ENCODE measurements at places on chromosomes 4 and X.
A peak's percentile ranks its signal among the peaks of the same experiment; 100 is the strongest.

DNA sequence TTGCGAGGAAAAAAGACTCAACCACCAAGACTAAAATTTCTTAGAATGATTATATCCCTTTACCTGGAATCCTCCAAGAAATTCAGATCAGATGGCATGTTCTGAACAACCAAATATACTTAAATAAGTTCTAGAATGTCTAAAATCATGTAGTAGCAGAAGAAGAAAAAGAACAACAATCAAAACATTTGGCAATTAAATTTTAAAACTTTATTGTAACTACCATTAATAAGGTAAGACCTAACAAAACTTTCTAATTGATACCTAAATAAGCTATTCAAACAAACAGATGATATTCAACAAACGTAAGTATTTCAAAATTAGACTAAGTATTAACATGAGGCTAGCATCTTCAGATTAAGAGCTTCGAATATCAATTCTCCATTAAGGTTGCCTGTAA is 4.3 kb downstream of the THOC2 start:
- H3K27ac ChIP-seq: no peak overlapping the region
- no peaks in the 10 kb centered on the region for H3K4me1 ChIP-seq
- H3K27me3 ChIP-seq: no peaks in the 10 kb centered on the region
- no peak overlapping the region for H3K4me3 ChIP-seq
- DNase-seq: no peak

DNA sequence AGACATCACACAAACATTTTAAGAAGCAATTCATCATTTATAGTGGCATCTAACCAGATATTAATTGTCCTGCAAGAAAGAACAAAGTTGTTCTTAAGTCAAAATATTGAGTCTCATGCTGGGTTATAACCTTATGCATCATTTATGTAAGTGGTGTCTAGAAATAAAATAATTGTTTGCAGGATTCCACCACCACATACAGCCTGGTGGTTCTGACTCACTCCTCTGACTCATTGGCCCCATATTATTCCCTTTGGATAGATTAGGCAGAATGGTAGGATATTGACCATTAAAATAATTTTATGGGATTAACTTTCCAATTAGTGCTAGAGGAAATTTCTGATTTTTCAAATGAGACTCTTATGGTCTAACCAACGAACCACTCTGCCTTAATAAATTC is 384.5 kb downstream of the GRXCR1 start:
- no peaks in the 10 kb centered on the region for H3K27me3 ChIP-seq
- H3K27ac ChIP-seq: no peak overlapping the region
- DNase-seq: no peak
- H3K36me3 ChIP-seq: no peaks in the 10 kb centered on the region
- H3K4me1 ChIP-seq: no peaks in the 10 kb centered on the region

- H3K4me1 ChIP-seq: no peaks in the 10 kb centered on the region
- H3K27me3 ChIP-seq: no peaks in the 10 kb centered on the region
- no peak for DNase-seq
- no peaks in the 10 kb centered on the region for H3K36me3 ChIP-seq
- H3K27ac ChIP-seq: no peak overlapping the region
Observed at GRCh38 chr4:111535792-111536191, 609.5 kb upstream of the FAM241A start.

DNA sequence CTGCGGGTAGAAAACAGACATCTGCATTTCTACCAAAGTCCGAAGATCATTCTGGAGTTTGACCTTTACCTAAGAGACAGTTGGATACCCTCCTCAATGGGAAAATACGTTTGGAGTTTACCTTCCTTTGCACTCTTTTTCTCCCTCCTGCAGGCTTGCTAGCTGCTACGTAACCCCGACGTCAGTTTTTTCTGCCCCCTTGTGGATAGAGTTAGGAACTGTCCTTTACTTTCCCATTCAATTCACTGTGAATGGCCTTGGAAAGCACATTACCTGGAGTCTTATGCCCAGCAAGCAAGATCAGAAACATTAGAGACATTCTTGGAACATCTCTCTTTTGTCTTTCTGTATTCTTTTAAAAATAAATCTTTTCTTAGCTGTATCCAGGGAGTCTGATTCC is 250.7 kb downstream of the NAP1L3 start:
- no peaks in the 10 kb centered on the region for H3K27me3 ChIP-seq
- DNase-seq: no peak
- no peak overlapping the region for H3K4me3 ChIP-seq
- H3K4me1 ChIP-seq: peaks cover 2% of the 10 kb centered on the region
- H3K27ac ChIP-seq: no peak overlapping the region

DNA sequence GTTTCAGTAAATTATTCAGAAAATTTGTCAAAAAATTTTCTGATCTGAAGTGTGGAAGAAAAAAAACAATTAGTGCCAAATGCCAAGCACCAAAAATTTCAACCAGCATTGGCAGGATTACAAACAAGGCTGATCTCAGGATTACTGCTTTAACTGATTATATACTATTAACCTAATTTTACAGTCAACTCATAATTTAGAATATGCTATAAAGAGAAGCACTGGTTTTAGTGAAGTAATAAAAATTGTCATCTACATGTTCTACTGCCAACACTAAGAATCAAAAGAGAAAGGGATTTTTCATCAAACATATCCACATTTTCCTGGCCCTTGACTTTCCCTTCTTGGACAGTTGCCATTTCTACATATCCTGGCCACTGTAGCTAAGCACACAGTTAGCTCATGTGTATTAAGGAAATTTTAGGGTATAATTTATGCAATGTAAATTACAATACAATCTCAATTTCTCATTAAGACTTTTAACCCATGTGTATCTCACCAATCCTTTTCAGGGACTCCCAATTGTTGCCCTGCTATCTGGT is 33.8 kb downstream of the THOC2 start:
- no peak overlapping the region for H3K4me3 ChIP-seq
- H3K27me3 ChIP-seq: no peaks in the 10 kb centered on the region
- no peak overlapping the region for H3K27ac ChIP-seq

DNA sequence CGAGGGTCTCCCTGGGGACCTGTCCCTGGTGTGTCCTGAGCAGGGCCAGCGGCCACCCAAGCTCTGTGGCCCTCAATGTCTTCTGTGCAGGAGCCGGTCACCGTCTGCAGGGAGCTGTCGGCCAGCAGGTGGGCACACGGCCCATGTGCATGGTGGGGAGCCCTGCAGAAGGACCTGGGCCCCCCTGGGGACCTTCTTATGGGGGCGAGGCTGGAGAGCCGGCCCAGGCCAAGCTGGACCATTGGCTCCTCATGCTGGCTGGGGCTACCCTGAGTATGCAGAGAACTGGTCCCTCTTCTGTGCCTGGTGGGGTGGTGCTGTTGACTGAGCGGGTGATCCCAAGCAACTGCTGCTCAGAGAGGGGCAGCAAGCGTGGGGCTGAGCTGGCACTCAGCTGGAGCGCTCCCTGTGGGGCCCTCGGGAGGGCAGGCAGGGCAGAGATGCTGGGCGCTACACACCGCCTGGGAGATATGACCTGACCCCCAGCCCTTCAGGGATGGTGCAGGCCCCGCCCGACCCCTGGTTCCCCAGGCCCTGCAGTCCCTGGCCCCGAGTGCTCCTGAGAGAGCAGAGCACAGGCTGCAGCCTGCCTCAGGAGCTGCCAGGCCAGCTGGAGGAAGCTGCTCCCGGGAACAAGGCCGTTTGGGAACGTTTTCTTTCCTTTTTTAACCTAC is 14.8 kb downstream of the NAT8L start:
- H3K27me3 ChIP-seq: no peaks in the 10 kb centered on the region
- H3K36me3 ChIP-seq: no peaks in the 10 kb centered on the region
- H3K4me3 ChIP-seq: no peak overlapping the region
- no peak for DNase-seq

GRCh38 chr4:173919196-173919595 is 364.3 kb downstream of the FBXO8 start:
- H3K36me3 ChIP-seq: no peaks in the 10 kb centered on the region
- H3K4me1 ChIP-seq: peaks cover 26% of the 10 kb centered on the region
- H3K4me3 ChIP-seq: no peak overlapping the region

DNA sequence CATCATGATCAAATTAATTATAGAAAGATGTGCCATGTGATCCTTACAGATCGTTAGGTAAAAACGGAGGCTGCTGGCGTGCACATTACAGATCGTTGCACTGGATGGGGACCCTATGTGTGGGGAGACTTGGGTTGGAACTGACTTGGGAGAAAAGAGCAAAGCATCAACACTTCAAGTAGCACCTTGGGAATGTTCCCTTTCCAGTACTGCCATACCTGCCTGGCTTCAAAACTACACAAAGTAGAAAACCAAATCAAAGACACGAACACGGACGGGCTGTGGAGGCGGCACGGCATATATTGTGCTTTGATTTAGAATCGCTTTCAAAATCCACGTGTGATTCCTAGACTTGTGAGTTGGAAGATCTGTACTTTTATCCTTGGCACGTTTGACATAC is 898 bp downstream of the CMC4 start:
- DNase-seq: no peak
- peak overlapping the region; percentile 93 for H3K27ac ChIP-seq
- H3K4me3 ChIP-seq: peak overlapping the region; percentile 64

DNA sequence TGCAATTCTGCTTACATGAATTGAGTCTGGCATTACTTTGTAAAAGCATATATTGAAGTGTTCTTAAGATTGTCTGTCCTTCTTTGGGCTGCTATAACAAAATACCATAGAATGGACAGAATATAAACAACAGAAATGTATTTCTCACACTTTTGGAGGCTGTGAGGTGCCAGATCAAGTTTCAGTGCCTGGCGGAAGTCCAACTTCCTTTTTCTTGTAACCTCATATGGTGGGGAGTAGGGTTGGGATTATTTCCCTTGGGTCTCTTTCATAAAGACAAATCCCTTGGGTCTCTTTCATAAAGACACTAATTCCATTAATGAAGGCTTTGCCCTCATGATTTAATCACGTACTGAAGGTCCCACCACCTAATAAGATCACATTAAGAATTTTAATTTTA is 199.3 kb upstream of the GRID2 start:
- H3K36me3 ChIP-seq: no peaks in the 10 kb centered on the region
- no peak overlapping the region for H3K27ac ChIP-seq
- no peak overlapping the region for H3K4me3 ChIP-seq
- H3K4me1 ChIP-seq: no peaks in the 10 kb centered on the region
- no peak for DNase-seq

DNA sequence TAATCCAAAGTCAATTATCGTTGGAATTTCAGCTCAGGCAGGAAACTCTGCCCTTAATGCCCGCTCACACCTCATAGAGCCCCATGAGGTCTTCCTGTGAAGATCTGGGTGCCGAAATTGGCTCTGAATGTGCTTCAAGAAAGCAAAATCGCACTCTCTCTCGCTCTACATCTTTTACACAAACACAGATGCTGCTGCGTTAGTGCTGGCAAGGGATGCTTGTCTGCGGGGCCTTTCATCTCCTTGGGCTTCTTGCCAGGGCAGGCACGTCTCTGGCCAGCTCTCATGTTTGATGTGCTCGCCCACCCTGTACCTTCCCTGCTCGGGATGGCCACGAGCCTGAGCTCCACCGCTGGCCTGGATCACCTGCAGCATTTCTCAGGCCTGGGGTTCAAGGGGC is 66.5 kb downstream of the CLCN4 start:
- H3K27ac ChIP-seq: no peak overlapping the region
- no peaks in the 10 kb centered on the region for H3K4me1 ChIP-seq
- H3K27me3 ChIP-seq: no peaks in the 10 kb centered on the region
- H3K4me3 ChIP-seq: no peak overlapping the region

GRCh38 chr4:77092975-77093374 is 17.2 kb upstream of the CCNI start:
- no peak for DNase-seq
- H3K27ac ChIP-seq: no peak overlapping the region
- no peak overlapping the region for H3K4me3 ChIP-seq
- no peaks in the 10 kb centered on the region for H3K4me1 ChIP-seq

GRCh38 chr4:20532116-20532790 is 168.0 kb upstream of the PACRGL start:
- no peak overlapping the region for H3K4me3 ChIP-seq
- DNase-seq: no peak
- H3K4me1 ChIP-seq: no peaks in the 10 kb centered on the region
- no peak overlapping the region for H3K27ac ChIP-seq
- no peaks in the 10 kb centered on the region for H3K27me3 ChIP-seq

DNA sequence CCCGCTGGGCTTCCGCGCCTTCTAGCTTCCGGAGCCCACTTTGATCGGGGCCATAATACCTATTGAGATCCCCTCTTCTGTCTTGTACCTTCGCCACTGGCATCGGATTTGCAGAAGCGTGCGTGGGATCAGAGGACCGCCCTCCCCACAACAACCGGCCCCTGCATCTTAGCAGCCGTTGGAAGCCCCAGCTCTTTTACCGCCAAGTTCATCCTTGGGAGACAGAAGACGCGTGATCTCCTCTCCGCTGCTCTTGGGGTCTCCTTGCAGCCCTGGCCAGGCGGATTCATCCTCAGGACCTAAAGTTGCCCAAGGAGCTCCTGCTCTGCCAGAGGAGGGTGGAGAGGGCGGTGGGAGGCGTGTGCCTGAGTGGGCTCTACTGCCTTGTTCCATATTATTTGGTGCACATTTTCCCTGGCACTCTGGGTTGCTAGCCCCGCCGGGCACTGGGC is 1.6 kb downstream of the SLIT2 start:
- no peaks in the 10 kb centered on the region for H3K4me1 ChIP-seq
- no peaks in the 10 kb centered on the region for H3K36me3 ChIP-seq
- peak overlapping the region; percentile 78 for H3K27ac ChIP-seq
- no peaks in the 10 kb centered on the region for H3K27me3 ChIP-seq

DNA sequence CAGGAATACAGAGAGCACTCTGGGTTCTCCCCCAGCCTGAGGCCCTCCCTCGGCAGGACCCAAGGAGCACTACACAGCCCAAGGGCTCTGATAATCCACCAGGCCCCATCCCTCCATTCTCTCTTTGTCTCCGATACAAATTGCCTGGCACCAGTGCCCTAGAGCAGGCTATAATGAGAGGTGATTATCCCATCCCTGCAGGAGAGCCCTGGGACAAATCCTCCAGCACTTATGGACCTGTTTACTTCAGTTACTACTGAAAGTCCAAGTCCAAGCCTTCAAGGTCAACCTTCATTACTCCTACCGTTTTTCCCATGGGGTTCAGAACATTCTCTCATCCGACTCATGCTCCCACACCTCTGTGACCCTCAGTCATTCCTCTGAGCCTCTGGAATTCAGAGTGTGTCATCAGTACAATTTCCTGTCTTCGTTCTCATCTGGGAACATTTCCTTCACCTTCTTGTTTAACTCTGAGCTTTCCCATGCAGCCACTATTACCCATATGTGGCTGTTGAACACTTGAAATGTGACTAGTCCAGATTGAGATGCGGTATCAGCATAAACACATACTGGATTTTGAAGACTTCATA is 299.0 kb downstream of the RAPGEF2 start:
- no peak for DNase-seq
- no peak overlapping the region for H3K4me3 ChIP-seq
- H3K27me3 ChIP-seq: no peaks in the 10 kb centered on the region
- H3K4me1 ChIP-seq: peaks cover 6% of the 10 kb centered on the region

- H3K4me1 ChIP-seq: no peaks in the 10 kb centered on the region
- H3K27ac ChIP-seq: no peak overlapping the region
- no peaks in the 10 kb centered on the region for H3K36me3 ChIP-seq
- H3K27me3 ChIP-seq: no peaks in the 10 kb centered on the region
Observed at GRCh38 chr4:144518181-144518895, 127.6 kb upstream of the HHIP start.

DNA sequence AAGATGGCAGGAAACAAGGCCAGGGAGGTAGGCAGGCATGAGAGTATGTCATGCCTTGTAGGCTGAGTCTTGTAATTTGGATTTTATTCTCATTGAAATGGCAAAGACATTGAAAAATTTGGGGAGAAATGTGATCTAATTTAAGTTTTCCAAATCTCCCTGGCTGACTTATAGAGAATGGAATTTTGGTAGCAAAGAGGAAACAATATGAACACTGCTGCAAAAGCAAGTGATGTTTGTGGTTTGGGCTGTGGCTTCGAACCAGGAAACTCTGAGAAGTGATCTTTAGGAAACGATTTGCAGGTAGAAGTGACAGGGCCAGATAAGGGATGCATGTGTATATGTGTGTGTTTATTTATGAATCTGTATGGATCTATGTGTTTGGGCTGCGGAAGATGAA is 35.6 kb downstream of the ARSJ start:
- H3K27ac ChIP-seq: no peak overlapping the region
- no peaks in the 10 kb centered on the region for H3K36me3 ChIP-seq
